Hindlimb muscle (tissue), 1 donor: ENCODE measurements at places on chromosomes 7 and 10.

- no peak for DNase-seq
Observed at GRCh38 chr10:29670761-29671160, 36.0 kb upstream of the SVIL start.

GRCh38 chr10:94405406-94405805 is 3.1 kb downstream of the TBC1D12 start:
- no peak for DNase-seq

GRCh38 chr7:125059861-125060456 is 130.3 kb upstream of the POT1 start:
- no peak for DNase-seq

DNA sequence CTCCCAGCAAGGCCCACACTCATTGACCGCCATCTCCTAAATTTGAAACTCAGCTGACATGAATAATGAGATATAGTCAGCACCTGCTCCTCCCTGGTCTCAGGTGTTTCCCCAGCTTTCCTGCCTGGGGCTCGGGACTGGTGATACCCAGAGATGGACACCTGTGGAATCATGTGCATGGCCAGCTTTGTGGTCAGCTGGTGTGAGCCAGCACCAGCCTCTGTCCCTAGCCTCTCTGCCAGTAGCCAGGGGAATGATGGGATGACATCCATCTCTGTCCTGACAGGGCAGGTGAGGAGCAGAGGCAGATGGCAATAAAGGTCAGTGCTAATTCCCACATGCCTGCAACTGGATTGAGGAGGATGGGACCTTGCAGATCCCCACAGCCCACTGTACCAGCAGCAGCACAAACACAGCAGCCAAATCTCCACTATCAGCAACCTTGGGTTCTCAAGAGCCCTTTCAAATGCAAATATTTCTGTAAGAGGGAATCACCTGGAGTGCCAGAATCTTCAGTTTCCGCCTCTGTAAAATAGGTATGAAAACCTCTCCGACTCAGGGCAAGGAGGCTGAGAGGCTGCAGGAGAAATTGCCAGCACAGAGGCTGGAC is 329.2 kb upstream of the ZMIZ1 start:
- DNase-seq: no peak

GRCh38 chr7:132991615-132992587 is 90.0 kb downstream of the CHCHD3 start:
- no peak for DNase-seq

DNA sequence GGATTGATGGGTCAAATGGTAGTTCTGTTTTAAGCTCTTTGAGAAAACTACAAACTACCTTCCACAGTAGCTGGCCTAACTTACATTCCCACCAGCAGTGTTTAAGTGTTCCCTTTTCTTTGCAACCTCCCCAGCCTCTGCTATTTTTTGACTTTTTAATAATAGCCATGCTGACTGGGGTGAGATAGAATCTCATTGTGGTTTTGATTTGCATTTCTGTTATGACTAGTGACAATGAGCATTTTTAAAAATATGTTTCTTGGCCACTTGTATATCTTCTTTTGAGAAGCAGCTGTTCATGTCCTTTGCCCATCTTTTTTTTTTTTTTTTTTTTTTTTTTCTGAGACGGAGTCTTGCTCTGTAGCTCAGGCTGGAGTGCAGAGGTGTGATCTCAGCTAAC is 155.2 kb upstream of the BMPER start:
- no peak for DNase-seq

DNA sequence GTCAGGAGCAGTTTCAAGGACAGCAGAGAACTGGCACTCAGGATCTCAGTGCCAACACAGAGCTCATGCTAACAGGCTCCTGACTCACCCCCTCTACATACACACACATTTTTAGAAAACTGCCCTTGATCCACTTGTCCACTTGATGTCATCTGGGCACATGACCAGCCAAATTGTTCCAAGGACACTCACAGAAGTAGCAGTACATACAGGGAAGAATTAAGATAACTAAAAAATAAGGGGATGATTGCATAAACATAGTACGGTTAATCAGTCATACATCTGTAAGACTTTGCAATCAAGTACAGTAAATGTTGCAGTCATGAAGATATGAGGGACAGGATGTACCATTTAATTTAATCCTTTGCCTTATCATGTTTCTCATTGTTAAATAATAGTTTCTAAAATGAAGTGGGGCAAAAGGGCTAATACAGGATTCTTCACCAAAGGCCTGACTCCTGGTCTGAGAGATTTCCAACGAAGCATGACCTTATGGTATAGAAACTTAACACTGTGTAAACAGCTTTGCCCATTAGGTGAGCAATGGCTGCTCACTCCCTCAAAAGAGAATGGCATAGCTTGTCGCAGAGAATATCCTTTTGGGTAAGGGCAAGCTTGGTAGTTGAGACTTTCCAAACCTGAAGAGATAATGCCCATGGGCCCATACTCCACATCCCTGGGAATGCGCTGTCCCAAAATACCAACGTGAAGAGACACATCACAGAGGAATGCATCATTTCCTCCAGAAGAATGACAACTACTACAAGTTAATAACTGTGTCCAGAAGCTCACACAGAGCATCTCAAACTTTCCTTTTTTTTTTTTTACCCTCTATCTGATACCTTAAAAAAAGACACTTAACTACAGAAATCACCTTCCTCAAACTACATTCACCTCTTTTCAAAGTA is 94.1 kb downstream of the ARMH3 start:
- DNase-seq: no peak

- DNase-seq: peak; percentile 39
Observed at GRCh38 chr10:48634198-48634983, 29.5 kb upstream of the ARHGAP22 start.

GRCh38 chr7:43537765-43538403 is 45.0 kb upstream of the STK17A start:
- DNase-seq: no peak

DNA sequence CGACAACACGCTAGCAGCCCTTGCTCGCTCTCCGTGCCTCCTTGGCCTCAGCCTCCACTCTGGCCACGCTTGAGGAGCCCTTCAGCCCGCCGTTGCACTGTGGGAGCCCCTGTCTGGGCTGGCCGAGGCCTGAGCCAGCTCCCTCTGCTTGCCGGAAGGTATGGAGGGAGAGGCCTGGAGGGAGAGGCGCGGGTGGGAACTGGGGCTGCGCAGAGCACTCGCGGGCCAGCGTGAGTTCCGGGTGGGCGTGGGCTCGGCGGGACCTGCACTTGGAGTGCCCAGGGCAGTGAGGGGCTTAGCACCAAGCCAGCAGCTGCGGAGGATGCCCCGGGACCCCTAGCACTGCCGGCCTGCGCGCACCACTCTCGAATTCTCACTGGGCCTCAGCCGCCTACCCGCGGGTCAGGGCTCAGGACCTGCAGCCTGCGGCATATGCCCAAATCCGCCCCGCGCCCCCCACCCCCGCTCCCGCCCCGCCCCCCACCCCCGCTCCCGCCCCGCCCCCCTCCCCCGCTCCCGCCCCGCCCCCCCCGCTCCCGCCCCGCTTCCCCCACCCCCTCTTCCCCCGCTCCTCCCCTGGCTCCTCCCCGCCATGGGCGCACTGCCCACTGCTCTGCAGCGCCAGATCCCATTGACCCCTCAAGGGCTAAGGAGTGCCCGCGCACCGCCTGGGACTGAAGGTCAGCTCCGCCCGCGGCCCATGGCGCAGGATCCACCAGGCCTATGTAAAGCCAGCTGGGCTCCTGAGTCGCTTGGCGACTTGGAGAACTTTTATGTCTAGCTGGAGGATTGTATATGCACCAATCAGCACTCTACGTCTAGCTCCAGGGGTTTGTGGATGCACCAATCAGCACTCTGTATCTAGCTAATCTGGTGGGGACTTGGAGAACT is 15.9 kb upstream of the ACBD5 start:
- no peak for DNase-seq

DNA sequence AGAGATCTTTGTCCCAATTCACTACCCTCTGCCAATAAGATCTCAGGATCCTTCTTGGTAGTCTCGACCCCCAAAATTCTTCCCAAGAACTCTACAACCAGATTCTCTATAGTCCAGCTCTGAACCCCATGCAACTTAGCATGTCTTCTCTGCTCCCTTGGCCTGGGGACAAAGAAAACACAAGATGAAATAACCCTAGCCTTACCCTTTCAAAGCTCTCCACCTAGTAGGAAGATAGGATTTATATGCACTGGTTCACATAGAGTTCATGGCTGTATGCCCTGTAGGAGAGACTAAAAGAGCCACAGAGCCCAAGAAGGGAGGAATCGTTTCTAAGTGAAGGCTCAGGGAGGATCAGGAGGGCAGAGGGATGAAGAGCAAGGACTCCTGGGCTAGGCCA is 96.1 kb downstream of the PPP1R3C start:
- DNase-seq: no peak

DNA sequence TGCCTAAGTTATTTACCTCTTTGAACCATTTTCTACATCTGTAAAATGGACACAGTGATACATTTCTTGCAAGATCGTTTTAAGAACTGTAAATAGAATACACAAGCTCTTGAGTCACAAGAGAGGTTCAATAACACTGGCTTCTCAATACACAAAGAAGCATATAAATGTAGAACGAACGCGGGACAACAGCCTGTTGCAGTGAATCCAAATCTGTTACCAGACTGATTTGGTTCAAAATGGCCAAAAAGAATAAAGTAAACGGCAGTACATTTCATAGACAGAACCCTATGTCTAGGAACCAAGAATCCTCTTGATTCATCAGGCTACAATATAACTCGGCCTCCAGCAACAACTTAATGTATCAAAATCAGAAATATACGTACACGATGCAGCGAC is 701 bp downstream of the MTPAP start:
- DNase-seq: no peak

DNA sequence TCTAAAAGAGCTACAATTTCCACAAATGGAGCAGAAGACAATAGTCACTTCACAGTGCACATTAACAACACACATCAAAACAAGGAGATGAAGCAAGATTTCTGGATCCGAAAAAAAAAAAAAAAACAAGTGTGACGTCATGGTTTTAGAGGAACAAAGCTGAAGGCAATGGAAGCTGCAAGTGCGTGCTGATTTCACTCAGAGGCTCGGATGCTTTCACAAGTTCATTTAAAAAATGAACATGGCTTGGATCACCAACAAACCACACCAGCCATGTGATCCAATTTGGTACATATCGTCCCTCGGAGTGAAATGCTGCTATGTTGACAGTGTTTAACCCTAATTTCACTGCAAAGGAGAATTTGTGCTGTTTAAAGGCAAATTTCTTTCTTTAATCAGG is 337.0 kb upstream of the PRKCQ start:
- DNase-seq: no peak

DNA sequence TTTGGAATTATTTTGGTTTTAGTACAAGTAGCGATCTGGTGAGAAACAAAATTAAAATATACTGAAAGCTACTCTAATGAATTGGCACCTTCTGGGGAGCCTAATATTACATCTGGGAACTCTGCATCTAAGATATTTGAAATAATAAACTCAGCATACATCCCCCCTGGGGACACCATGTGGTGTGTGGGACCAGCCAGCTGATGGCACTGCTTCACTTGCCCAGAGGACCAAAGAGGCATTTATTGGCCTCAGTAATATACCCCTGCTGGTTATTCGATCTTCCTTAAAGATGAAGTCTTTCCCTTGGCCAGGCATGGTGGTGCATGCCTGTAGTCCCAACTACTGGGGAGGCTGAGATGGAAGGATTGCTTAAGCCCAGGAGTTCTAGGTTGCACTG is 195.1 kb upstream of the AUTS2 start:
- no peak for DNase-seq

DNA sequence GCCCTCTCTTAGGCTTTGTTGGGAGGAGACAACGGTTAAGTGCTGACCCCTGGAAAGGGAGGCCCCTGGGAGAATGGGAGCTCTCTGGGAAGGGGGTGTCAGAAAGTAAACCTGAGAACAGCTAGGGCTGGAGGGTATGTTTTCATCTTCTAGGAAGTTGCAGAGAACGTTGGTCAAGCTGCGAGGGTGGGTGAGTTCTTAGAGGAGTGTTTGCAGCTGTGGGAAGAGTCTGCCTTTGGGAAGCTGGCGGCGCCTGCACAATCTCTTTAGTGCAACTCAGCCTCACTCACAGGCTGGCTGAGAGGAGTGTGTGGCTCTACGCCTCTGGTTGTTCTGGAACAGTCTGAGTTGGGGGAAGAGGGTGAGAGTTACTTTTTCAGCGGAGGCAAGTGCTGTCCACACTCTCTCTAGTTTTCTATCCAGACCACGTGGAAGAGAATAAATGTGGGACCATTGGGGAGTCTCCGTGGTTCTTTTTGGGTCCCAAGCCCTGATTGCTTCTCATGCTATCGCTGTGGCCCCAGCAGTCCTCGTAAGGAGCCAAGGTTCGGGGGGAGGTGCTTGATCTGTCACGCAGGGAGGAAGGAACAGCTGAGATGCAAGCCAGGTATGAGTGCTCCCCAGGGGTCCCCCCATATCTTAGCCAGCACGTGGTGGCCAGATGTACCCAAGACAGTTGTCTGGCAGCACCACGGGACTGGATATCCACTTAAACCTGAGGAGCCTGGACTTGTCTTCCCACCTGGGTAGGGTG is 237.2 kb downstream of the BUB3 start:
- no peak for DNase-seq

GRCh38 chr7:45699015-45699309 is 124.8 kb downstream of the ADCY1 start:
- no peak for DNase-seq

GRCh38 chr7:79036356-79036755 is 417.1 kb downstream of the MAGI2 start:
- DNase-seq: no peak

DNA sequence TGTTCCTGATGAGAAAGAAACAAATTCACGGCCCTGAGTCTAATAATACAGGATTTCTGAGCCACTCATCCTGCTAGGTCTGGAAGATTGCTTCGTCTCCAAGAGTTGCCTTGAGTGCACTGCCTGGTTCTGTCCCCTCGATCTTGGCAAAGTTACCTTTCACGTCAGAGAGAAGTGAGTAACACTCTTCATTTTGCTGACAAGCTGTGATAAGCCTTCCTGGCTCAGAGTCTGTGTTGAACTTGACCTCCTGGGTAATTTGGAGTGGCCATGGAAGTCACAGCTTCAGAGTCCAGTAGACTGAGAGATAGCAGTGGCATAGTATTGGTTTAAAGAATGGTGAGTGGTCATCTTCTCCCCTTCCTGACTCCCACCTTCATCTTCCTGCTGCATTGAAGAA is 64.7 kb upstream of the LRGUK start:
- DNase-seq: no peak

DNA sequence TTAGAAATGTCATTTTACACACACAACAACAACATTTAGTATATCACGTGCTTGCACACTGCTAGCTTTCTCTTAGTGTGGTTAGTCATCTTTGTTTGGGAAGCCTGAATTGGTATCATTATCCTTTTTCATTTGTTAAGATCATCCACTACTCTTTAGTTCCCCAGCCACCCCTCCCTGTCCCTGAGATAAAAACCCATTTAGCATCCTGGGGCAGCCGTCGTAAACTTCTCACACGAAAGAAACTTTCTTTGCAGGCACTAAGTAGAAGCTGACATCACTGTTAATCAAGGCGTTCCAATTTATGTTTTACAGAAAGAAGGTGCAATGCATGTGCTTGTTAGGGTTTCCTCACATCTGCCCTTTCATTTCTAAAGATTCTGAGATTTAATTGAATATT is 475.1 kb upstream of the FZD8 start:
- no peak for DNase-seq

DNA sequence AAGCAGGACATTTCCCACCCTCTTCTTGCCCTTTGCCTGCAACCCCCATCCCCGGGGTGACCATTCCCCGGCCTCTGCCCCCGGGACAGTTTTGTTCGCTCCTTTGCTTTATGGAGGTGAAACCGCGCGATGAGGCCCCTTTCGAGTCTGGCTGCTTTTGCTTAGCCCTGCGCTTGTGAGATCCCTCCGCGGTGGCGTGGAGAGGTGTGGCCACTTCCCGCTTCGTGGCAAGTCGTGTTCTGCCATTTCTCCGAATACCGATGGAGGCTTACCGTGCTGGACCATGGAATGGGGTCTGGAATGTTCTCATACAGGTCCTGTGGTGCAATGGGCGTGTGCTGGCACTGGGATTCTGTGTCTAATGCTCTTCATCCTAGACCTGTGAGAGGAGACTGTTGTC is 106.7 kb downstream of the LHPP start:
- DNase-seq: no peak
